ENCODE measurements at places on chromosomes 5 and 9.

DNA sequence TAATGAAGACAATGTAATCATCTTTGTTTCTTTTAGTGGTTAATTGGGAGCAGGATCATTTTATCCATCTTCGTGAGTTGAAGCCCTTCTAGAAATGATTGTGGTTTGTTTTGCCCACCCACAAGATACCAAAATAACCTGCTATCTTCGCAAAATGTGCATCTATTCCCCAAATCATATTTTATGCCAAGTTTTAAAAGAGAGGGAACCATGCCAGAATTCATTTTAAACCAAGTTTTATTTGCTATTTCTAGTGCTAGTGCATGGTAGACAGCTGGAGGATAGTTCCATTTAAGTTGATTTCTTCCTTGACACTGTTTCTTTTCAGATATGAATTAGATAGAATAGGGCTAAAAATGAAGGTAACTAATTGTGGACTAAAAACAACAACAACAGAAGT lies 104.2 kb downstream of the RAB3C start:
- DNase-seq, result no peak

DNA sequence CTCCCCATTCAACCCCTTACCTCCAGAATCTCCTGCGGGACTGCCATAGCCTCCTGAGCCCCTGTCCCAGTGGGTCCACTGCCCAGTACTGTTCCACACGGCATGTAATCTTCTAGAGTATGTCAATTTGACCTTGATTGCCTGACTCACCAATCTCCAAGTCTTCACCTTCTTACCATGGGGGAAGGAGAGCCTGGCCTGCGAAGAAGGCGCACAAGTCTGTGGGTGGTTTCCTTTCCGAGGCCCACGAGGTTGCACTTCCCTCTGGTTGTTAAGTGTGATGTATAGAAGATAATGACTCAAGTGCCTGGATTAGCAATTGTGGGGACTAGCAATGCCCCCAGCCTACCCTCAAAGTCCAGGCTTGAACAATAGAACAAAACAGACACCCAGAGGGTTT lies 8.1 kb upstream of the TENT4A start:
- no peak for DNase-seq

GRCh38 chr9:5628183-5628529 lies 751 bp upstream of the RIC1 start:
- no peak for DNase-seq

- DNase-seq, result no peak
Measured at GRCh38 chr5:142486020-142486419, 161.2 kb upstream of the SPRY4 start.

DNA sequence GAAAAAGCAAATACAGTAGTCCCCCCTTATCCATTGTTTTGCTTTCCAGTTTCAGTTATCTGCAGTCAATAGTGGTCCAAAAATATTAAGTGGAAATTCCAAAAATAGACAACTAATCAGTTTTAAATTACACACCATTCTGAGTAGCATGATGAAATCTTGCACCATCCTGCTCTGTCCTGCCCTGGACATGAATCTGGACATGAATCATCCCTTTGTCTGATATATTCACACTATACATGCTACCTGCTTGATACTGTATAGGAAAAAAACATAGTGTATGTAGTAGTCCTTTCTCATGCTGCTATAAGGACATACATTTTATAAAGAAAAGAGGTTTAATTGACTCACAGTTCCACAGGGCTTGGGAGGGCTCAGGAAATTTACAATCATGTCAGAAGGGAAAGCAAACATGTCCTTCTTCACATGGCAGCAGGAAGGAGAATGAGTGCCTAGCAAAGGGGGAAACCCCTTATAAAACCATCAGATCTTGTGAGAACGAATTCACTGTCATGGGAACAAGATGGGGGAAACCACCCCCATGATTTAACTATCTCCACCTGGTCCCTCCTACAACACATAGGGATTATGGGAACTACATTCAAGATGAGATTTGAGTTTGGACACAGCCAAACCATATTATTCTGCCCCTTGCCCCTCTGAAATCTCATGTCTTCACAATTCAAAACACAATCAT lies 153.9 kb downstream of the ARRDC3 start:
- no peak for DNase-seq

- no peak for DNase-seq
Measured at GRCh38 chr9:37464426-37465248, 613 bp downstream of the ZBTB5 start.

DNA sequence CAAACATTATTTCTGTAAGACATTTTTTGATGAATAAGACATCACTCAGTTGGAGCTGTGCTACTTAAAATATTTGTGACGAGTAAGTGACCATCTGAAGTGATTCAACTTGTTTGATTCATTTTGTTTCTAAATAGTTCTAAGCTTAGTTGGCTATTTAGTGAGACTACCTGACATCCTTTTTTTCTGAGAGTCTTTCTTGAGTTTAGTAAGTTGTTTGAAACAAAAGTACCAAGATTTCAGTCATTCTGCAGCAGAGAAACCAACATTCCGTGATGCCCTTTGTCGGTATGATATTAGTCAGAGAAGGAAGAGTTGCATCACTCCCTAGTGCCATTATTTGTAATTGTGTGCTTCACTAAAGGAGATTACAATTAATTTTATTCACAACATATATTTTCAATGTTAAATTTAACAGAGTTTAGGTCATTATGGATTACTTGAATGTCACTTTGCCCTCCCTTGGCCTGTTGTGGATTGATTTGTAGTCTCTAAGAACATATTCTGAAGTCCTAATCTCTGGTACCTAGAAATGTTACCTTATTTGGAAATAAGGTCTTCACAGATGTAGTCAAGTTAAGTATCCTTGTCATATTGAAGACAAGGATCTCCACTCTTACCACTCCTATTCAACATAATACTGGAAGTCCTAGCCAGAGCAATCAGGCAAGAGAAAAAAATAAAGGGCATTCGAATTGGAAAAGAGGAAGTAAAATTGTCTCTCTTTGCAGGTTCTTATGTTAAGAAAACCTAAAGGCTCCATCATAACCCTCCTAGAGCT lies 212.2 kb downstream of the PCSK1 start:
- no peak for DNase-seq

DNA sequence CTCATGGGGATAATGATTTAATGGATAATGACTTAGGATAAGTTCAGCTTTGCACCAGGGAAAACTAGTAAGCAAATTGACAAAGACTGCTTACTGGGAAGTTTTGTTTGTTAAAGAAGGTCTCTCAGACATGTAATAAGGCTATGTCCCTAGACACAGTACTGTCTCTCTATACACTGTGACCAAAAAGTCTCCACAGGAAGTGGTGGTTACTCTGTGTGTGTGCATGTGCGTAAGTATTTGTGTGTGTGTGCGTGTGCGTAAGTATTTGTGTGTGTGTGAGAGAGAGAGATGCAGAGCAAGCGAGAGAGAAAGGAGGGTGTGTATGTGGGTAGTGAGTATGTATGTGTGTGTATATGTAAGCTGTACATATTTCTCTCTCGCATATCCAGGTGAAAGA lies 229.6 kb downstream of the GLIS3 start:
- DNase-seq, result no peak

DNA sequence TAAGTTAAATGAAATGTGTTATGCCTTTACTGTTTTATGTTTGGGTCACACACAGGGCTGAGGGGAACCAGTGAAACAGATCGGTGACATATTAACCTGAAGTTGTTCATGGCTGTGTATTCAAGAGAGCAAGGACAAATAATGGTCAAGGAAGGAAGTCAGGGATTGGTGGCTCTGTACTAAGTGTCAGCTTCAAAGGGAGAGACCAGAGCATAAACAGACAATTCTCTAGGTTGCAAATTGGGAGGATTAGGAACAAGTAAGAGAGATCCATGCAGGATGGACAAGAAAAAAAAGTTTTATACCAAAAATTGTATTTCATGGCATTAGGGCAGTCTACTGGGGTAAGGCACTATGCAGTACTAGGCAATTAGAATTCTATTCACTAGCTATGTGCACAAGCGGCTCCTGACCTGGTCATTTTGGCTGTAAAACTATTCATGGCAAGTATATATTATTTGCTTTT lies 156.3 kb downstream of the PLPPR1 start:
- DNase-seq, result no peak

DNA sequence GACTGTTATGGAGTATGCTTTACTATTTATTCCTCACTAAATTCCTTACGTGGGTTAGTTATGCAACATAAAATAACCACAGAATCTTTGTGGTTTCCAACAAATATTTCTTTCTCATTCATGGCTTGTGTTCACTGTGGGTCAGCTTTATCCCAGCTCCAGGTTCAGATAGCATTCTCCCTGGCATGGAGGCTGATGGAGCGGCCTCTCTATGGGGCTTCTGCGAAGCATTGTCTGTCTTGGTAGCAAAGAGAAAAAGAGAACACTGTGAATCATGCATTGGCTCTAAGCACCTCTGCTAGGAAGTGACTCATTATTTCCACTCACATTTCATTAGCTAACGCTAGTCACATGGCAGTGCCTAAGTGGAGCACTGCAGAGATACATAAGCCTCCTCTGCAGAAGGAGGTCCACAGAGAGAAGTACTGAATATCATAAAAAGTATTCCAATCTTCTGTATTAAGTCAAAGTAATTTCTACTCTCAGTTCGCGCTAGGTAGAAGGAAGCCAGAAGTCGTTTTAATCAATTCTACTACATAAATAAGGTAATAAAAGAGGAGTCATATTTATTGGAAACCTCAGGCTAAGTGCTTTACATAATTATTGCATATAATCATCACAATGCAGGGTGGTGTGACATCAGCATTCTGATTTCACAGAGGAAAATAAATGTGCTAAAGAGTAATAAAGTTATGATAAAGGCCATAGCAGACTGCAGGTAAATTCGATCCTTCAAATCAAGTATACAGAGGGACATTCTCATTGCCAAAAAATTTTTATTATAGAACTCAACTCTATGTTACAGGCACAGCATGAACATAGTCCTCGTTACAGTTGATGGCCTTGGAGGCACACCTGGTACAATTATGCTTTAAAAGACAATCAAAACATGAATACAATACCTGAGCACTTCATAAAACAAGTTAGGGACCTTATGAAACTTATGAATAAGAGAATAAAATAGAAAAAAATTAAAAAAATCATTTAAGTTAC lies 531.1 kb downstream of the CETN3 start:
- DNase-seq, result no peak

GRCh38 chr5:15522187-15522520 lies 22.2 kb downstream of the FBXL7 start:
- no peak for DNase-seq

GRCh38 chr9:126756876-126757415 lies 47.9 kb upstream of the ZBTB43 start:
- DNase-seq, result peak; percentile 61

- DNase-seq, result no peak
Measured at GRCh38 chr5:17402289-17403121, 95.5 kb upstream of the TAF11L2 start.

- DNase-seq, result no peak
Measured at GRCh38 chr9:20312732-20313131, 309.6 kb downstream of the MLLT3 start.

DNA sequence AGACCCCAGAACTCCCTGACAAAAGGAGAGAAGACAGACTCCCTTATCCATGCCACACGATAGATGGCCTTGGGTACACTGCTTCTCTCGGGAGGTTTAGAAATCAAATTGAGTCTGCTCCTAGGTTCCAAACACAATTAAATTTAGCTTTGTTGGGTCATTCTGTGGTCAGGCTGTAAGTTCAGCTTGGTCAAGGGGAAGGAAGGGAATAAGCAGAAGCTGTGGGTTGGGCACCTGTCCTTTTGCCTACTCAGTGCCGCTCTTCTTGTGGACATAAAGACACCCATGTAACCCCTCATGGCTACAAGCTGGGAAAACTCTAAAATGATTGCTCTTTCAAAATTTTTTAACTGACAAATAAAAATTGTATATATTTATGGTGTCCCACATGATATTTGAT lies 19.1 kb upstream of the AK3 start:
- no peak for DNase-seq

GRCh38 chr5:44887722-44888121 lies 79.0 kb downstream of the MRPS30 start:
- no peak for DNase-seq

DNA sequence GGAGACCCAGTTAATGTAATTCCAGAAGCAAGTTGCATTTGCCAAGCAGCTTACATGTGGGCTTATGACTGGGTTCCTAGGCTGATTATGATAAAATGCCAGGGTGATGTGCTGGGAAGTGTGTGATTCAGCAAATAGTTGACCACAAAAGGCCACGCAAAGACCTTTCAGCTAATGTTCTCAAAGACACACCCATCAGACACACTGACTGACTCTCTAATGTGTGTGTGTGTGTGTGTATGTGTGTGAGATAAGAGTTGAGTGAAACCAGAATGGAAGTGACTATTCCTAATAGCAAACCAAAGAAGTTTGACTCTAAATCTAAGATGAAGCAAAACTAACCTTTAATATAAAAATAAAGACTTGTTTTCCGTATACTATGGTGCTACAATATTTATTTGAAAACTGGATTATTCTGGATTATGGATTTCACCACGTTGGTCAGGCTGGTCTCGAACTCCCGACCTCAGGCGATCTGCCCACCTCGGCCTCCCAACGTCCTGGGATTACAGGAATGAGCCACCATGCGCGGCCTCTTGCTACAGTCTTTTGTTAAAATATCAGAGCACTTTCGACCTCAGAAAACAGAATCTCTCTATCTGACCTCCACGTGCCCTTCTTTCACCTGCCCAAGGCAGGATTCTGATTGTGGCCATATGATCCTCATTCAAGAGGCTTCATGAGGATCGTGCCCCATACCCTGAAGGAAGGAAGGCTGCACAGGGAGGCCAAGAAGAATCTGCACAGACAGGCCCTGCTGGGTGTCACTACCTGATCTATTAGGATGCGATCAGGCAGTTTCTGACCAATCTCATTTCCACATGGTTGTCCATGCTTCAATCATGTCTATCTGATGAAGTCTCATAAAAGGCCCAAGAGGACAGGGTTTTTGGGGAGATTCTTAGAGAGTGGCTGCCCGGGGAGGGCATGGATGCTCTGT lies 75.6 kb downstream of the USP20 start:
- DNase-seq, result no peak

DNA sequence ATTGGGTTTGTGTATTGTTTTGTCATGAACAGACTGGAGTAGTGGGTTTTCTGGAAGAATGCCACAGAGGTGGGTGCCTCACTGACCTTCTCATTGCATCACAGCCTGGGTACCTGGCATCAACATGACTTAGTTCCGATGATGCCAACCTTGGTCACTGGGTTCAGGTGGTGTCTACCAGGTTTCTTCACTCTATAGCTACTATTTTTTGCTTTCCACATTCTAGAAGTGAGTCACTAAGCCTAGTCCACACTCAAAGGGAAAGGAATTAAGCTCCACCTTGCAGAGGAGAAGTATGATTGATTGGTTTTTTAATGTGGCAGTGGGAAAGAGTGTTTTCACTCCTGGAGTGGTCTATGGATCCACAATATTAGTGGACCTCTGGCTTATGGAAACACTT lies 391.9 kb downstream of the DMRT2 start:
- DNase-seq, result no peak

DNA sequence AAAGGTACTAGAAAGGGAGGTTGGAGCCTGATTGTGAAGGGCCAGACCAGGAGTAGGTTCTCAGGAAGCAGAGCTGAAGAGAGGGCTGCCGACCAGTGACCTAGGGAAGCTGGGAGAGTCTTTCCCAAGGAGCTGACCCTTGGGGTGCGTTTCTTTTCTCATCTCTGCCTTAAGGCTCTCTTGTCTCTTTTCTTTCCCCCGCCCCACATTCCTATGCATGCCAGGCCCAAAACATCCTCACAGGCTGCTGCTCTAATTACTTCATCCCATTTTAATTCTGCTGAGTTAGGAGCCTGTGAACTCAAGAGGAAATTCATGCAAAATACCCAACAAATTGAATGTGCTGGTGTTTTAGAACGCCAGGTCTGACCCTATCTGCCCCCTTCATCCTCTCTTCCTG lies 46.9 kb upstream of the HSPA9 start:
- no peak for DNase-seq

Measured in NCI-H2081 treated with DMSO at 0.1 percent for 48 hours (cell line).